ENCODE measurements at places on chromosomes 3 and 15.

GRCh38 chr15:95025924-95026728, 794.8 kb downstream of the MCTP2 start:
- DNase-seq: no peak

GRCh38 chr3:59138966-59139365, 89.1 kb upstream of the CFAP20DC start:
- no peak for DNase-seq

DNA sequence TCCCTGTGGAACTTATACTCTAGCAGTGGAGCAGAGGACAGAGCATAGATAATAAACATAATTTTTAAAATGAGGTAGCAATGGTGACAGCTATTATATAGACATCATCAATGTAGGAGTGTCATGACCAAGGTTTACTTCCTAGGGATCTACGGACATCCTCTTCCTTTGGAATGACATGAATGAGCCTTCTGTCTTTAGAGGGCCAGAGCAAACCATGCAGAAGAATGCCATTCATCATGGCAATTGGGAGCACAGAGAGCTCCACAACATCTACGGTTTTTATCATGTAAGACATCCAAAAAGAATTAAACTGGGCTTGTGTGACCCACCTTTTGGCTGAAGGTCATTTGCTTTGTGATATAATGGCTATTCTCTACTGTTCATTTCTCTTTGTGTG, 30.1 kb upstream of the CAPN3 start:
- DNase-seq: no peak

- DNase-seq: no peak
Measured at GRCh38 chr3:12829886-12830784, 11.2 kb downstream of the RPL32 start.
